ENCODE measurements at places on chromosomes 1 and 21.

DNA sequence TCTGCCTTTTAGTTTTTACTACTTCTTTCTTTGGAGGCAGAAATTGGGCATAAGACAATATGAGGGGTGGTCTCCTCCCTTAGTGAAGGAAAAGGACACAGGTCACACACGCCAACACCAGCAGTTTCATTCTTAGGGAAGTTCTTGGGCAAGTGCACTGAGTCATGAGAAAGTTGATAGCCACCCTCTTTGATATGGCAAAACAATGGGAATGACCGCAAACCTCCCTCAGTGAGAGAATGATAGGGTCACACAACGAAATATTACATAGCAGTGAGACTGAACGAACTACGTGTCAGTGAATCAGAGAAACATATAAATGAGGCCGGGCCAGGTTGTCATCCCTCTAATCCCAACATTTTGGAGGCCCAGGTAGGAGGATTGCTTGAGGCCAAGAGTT is 20.0 kb downstream of the IL6R start:
- no peak for DNase-seq

- no peak for DNase-seq
Observed at GRCh38 chr1:53316766-53317581, 10.9 kb downstream of the LRP8 start.

- DNase-seq, result no peak
Observed at GRCh38 chr1:7346600-7347570, 424.2 kb upstream of the VAMP3 start.

DNA sequence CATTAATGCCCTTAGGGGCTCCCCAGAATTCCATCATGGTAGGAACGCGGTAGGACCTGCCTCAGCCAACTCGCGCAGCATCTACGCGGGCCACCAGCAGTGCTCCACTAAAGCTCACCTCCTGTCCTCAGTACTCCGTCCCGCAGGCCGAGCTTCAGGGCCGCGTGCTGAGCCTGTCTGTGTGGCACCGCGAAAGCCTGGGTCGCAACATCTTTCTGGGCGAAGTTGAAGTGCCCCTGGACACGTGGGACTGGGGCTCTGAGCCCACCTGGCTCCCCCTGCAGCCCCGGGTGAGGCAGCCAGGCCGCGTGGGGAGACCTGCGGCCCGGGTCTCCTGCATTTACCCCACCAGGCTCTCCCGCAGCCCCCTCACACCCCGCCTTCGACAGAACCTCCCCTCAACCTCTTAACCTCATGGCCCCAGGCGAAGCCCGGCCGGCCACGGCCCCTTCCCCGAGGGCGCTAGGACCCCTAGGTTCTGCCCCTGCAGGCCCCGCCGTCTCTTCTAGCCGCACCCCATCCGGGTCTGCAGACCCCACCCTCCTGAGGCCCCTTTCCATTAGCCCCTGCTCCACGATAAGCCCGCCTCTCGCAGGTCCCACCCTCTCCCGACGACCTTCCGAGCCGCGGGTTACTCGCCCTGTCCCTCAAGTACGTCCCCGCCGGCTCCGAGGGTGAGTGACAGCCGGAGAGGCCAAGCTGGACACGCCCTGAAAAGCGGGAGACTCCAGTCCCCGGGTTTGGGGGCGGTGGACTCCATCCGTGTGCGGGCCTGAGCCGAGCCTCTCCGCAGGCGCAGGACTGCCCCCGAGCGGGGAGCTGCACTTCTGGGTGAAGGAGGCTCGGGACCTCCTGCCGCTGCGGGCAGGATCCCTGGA is 9.1 kb downstream of the SYTL1 start:
- peak; percentile 97 for DNase-seq

GRCh38 chr1:94098585-94099111 is 22.3 kb downstream of the ABCA4 start:
- no peak for DNase-seq

- no peak for DNase-seq
Observed at GRCh38 chr1:244254467-244254866, 197.2 kb downstream of the ADSS2 start.
